ENCODE measurements at places on chromosomes 7 and 10.

- no peak overlapping the region for H3K27ac ChIP-seq
- no peaks in the 10 kb centered on the region for H3K36me3 ChIP-seq
- DNase-seq: no peak
These were observed 8.2 kb upstream of the RBP3 start for GRCh38 chr10:47339759-47340607.

GRCh38 chr10:24027107-24027506 is 181.8 kb upstream of the KIAA1217 start:
- no peaks in the 10 kb centered on the region for H3K27me3 ChIP-seq
- no peaks in the 10 kb centered on the region for H3K36me3 ChIP-seq
- H3K4me3 ChIP-seq: no peak overlapping the region
- DNase-seq: no peak
- H3K27ac ChIP-seq: no peak overlapping the region

DNA sequence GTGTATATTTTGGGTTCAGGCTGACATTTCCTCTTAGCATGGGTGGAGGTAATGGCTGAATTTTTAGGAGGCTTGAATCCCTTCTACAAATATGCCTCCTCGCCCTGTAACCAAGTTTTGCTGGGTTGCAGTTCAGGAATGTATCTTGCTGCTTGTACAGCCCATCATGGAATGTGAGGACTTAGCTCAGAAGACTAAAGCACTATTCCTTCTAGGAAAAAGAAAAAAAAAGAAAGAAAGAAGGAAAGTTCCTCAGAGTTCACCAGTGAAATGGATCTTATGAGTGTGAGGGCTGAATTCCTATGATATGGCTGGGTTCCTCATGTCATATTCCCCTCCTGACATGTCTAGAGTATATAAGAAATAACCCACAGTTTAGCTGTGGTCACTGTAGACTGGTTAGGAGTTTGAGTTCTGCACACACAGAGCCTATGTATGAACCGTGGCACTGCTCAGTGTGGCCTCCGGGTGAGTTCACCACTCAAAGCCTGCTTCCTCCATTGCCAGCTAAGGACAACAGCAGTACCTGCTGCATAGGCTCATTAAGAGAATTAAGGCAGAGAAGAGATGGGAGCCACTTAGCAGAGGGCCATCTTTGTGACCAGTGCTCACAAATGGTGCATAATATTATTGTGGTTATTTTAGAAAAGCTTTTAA is 114.0 kb downstream of the TACC2 start:
- H3K4me1 ChIP-seq: no peaks in the 10 kb centered on the region
- no peaks in the 10 kb centered on the region for H3K27me3 ChIP-seq
- no peak overlapping the region for H3K27ac ChIP-seq
- no peak for DNase-seq
- no peaks in the 10 kb centered on the region for H3K36me3 ChIP-seq

DNA sequence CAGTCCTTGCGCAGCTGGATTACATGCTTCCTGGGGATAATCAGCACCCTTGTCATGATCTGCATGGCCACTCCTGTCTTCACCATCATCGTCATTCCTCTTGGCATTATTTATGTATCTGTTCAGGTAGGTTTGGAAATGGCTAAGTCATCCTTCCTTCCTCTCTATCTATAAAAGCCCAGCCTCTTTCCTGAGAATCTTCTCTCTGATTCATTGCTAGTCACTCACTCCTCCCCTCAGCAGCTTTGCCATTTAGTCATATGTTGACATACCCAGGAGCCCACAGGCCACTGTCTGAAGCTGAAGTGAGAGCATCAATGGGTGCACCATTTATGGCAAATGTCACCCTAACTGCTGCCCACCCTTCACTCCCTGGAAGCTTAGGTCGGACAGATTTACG is 52.0 kb downstream of the ABCC2 start:
- no peak overlapping the region for H3K4me3 ChIP-seq
- H3K27me3 ChIP-seq: no peaks in the 10 kb centered on the region
- no peak for DNase-seq
- H3K27ac ChIP-seq: no peak overlapping the region
- no peaks in the 10 kb centered on the region for H3K4me1 ChIP-seq

GRCh38 chr10:3412071-3412582 is 239.5 kb upstream of the PITRM1 start:
- DNase-seq: no peak
- peaks cover 2% of the 10 kb centered on the region for H3K36me3 ChIP-seq
- no peak overlapping the region for H3K4me3 ChIP-seq
- H3K27me3 ChIP-seq: peaks cover 9% of the 10 kb centered on the region

- H3K27ac ChIP-seq: peak overlapping the region; percentile 91
- DNase-seq: peak; percentile 49
- peaks cover 5% of the 10 kb centered on the region for H3K36me3 ChIP-seq
- peaks cover 75% of the 10 kb centered on the region for H3K4me1 ChIP-seq
These were observed 21.6 kb upstream of the PDCD4 start for GRCh38 chr10:110850099-110850498.

- H3K27me3 ChIP-seq: no peaks in the 10 kb centered on the region
- no peak for DNase-seq
- H3K4me3 ChIP-seq: peak overlapping the region; percentile 36
- H3K36me3 ChIP-seq: peaks cover 15% of the 10 kb centered on the region
- peaks cover 83% of the 10 kb centered on the region for H3K4me1 ChIP-seq
These were observed 9.6 kb upstream of the PDCD4 start for GRCh38 chr10:110861930-110862649.

DNA sequence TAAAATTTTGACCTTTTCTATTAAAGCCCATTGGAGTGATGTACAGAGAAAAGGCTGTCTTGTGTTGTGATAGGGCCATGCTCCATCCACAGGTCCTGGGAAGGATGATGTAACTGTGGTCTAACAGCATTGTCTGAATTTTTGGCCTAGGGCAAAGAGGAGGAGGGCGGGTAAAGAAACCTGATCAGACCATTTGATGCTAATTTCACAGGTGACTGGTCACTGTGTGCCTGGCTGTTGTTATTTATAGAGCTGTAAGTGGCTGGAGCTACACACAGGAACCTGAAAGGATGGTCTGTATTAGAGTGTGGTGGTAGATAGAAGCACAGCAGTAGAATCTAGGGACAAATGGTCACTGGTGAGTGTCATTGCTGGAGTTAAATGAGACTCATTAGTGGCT is 182.1 kb downstream of the AUTS2 start:
- H3K27ac ChIP-seq: no peak overlapping the region
- H3K36me3 ChIP-seq: no peaks in the 10 kb centered on the region
- DNase-seq: no peak
- no peaks in the 10 kb centered on the region for H3K4me1 ChIP-seq

DNA sequence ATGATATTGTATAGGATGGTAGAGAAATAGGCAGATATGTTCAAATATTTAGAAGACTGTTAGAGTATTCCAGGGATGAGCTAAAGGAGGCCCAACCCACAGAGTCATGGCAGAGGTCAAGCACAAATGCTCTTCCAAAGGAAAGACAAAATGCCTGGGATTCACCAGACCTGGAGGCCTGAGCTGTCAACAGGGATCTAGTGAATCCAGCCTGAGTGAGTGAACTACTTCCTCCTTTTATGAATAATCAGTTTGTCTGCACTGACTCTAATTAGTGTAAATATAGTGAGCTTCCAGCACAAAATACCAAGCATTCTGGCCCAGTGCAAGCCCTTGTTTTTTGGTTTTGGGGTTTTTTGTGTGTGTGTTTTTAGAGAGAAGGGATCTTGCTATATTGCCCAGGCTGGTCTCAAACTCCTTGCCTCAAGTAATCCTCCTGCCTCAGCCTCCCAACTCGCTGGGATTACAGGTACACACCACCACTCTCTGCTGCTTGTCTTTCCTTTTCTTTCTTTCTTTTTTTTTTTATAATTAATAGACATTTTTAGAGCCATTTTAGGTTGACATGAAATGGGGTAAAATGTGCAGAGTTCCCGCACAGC is 244.4 kb downstream of the SKIDA1 start:
- DNase-seq: no peak
- H3K27me3 ChIP-seq: peaks cover 21% of the 10 kb centered on the region
- no peaks in the 10 kb centered on the region for H3K4me1 ChIP-seq
- H3K4me3 ChIP-seq: no peak overlapping the region

DNA sequence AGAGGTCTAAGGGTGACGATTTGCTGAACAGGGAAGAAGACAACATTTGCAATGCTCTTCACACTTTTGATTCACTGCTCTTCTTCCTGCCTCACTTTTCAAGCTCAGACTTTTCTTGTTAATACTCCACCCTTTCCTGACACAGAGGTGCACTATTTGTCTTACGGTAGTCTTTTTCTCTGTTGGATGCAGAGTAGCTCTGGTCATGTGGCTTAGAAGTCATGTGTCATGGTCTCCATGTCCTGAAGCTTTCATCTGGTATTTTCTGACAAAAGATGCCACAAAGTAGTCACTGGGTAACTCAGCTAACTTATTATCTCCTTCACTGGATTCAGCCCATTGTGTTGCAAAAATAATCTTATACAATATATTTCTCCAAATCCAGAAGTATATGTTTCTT is 149.1 kb downstream of the TFEC start:
- no peaks in the 10 kb centered on the region for H3K4me1 ChIP-seq
- no peaks in the 10 kb centered on the region for H3K36me3 ChIP-seq
- H3K4me3 ChIP-seq: no peak overlapping the region
- H3K27ac ChIP-seq: no peak overlapping the region

- no peaks in the 10 kb centered on the region for H3K4me1 ChIP-seq
- H3K27ac ChIP-seq: no peak overlapping the region
- no peaks in the 10 kb centered on the region for H3K36me3 ChIP-seq
- no peak for DNase-seq
- peaks cover 7% of the 10 kb centered on the region for H3K27me3 ChIP-seq
These were observed 201.8 kb upstream of the PPP2R2D start for GRCh38 chr10:131698986-131699385.

- H3K27me3 ChIP-seq: peaks cover 17% of the 10 kb centered on the region
- peaks cover 16% of the 10 kb centered on the region for H3K4me1 ChIP-seq
- no peak for DNase-seq
- no peak overlapping the region for H3K4me3 ChIP-seq
- H3K36me3 ChIP-seq: peaks cover 14% of the 10 kb centered on the region
These were observed 164.8 kb downstream of the DNAJB6 start for GRCh38 chr7:157501581-157501980.

GRCh38 chr7:142782922-142783900 is 12.4 kb downstream of the PRSS2 start:
- peak; percentile 68 for DNase-seq
- H3K27me3 ChIP-seq: no peaks in the 10 kb centered on the region
- peak overlapping the region; percentile 97 for H3K27ac ChIP-seq
- H3K4me1 ChIP-seq: peaks cover 6% of the 10 kb centered on the region
- H3K36me3 ChIP-seq: peaks cover 35% of the 10 kb centered on the region

DNA sequence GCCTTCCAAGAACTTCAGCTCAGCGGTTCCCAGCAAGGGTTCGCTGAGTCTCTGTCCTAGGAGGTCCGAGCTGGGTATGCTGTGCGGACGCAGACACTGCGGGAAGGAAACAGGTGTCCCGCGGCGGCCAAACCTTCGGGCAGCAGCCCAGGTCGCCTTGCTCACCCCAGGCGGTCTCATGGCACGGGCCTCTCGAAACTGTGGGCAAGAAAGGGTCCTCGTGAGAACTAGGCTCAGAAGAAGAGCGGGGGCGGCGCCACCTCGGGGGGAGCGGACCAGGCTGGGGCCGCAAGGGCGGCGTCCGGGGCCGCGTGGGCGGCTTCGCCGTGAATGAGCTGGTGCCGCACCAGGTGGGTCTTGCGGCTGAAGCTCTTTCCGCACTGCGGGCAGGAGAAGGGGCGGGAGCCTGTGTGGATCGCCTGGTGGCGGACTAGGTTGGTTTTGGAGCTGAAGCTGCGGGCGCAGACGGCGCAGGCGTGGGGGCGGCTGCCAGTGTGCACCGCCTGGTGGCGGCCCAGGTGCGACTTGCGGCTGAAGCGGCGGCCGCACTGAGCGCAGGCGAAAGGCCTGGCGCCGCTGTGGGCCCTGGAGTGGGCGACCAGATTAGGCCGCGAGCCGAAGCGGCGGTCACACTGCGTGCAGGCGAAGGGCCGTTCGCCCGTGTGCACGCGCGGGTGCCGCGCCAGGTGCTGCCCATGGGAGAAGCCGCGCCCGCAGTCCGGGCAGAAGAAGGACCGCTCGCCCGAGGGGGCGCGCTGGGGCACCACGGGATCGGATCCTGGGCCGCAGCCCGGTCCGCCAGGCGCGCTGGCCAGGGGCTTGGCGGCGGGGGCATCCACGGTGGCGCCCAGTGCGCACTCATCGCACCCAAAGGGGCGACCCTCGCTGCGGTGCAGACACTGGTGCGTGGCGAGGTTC is 8.6 kb downstream of the ZNF467 start:
- no peaks in the 10 kb centered on the region for H3K4me1 ChIP-seq
- no peak overlapping the region for H3K27ac ChIP-seq
- H3K4me3 ChIP-seq: no peak overlapping the region
- H3K36me3 ChIP-seq: no peaks in the 10 kb centered on the region

DNA sequence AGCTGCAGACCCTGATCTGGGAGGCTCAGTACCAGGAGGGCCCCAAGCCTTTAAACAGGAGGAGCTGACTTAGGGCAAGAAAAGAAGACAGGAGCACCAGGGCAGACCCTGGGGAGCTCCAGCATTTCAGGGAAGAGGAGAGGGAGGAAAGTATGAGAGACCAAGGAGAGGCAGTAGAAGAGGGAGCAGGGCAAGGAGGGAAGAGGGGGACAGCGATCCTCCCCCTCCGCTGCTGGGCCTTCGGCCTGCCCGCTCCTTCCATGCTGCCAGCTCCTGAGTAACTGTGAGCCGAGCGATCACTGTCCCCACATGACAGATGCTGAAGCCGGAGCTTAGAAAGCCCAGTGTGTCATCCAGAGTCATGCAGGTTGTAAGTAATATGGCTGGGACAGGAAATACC is 65.9 kb downstream of the ALOX5 start:
- DNase-seq: no peak
- H3K4me3 ChIP-seq: no peak overlapping the region
- H3K36me3 ChIP-seq: no peaks in the 10 kb centered on the region
- H3K27ac ChIP-seq: no peak overlapping the region
- H3K4me1 ChIP-seq: no peaks in the 10 kb centered on the region

DNA sequence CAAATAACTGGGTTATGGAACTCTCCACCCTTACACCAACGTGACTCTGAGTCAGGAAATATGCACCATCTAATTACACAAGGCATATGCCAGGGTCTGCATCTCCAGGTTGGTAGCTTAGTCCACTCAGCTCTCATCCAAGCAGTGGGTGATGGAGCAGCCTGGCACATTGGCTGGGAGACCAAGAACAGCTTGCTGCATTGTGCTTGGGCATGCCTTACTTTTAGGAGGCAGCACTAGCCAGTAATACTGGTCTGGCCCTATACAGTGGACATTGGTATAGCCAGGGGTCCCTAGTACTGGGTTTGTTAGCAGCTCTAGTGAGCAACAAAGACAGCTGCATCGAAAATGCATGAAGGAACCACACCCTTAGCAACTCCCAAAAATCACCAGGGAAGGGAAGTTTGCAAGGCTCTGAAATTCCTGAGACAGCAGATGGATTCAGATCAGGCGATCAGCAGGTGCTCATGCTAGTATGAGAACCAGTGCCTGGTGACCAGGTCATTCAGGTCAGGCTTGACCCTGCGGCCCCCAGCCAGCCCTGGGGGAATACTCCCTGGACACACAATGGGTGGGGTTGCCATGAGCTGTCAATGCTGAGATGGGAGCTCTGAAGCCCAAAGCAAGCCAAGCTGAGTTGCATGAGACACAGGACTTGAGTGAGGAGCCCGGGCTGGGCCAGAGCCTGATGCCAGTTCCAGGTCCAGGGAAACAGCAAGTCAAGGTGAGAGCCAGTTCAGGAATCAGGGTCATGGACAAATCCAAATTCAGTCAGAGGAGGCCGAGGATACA is 217.9 kb upstream of the ZMIZ1 start:
- peaks cover 11% of the 10 kb centered on the region for H3K27me3 ChIP-seq
- DNase-seq: no peak
- H3K36me3 ChIP-seq: no peaks in the 10 kb centered on the region
- no peak overlapping the region for H3K27ac ChIP-seq
- no peaks in the 10 kb centered on the region for H3K4me1 ChIP-seq

All from effector memory CD8-positive, alpha-beta T cell (primary cell).